ENCODE measurements at places on chromosomes 5 and 9. TPM values are rescaled to one million over a fixed set of nuclear protein-coding genes. Genes with fewer than 3 reads are reported as not detected.

GRCh38 chr5:140266471-140267200 lies 36.3 kb downstream of the PFDN1 start:
- DNase-seq = no peak

DNA sequence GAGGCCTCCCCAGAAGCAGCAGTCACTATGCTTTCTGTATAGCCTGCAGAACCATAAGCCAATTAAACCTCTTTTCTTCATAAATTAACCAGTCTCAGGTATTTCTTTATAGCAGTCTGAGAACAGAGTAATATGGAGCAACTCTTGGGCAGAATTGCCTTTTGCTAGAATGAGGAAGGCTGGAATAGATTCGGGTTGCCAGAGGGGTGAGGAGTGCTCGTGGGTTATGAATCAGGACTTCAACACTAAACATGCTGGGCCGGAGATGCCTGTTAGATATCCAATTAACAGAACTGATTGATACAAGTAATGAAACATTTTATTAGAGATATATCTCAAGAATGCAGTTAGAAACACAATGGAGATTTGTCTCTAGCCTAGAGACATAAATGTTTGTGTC lies 140.9 kb upstream of the MAP3K1 start:
- DNase-seq = no peak

- no peak for DNase-seq
Observed at GRCh38 chr5:131976414-131977211, 31.1 kb upstream of the MEIKIN start.

GRCh38 chr9:86176468-86176867 lies 77.1 kb upstream of the GOLM1 start:
- DNase-seq = peak; percentile 15

- no peak for DNase-seq
Observed at GRCh38 chr5:56126487-56127179, 106.5 kb downstream of the ANKRD55 start.

DNA sequence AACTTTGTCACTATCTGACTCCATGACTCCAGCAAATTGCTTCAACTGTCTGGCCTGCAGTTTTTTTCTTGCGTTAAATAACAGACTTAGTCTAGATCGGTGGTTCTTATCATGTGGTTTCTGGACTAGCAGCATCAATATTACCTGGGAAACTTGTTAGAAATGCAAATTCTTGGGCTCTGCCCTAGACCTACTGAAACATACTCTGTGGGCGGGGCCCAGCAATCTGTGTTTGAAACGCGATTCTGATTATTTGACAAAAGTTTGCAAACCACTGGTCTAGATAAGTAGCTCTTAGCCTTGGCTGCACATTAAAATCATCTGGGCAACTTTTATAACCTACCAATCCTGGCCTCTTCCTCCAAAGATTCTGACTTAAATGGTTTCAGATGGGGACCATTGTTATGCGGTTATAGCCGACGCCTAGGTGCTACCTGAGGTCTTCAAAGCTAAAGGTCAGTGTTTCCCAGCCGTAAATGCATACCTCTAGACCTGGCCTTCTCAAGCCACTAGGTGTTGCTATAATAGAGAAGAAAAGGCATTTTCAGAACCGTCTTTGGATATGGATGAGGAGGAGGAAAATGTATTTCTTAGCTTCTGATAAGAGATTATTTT lies 74.0 kb downstream of the C9orf85 start:
- DNase-seq = no peak

GRCh38 chr5:103356350-103357091 lies 98.0 kb downstream of the MACIR start:
- DNase-seq = no peak

DNA sequence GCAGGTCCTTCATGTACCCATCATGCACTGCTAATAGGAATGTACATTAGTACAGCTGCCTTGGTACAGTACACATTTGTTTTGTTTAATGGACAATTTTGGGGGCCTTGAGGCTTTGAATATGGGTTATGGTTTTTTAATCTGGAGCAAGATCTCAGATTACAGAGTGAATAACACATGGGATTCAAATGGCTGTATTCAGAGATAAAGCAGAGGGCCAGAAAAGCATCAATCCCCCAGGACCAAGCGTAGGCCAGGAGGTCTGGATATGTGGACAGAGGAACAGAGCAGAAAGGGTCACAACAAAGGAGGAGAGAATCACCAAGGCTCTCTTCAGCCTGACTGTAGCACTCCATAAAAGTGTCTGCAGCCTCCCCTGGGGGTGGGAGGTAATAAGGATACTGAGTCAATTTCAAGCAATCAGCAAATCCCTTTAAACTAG lies 47.7 kb upstream of the STK32A start:
- no peak for DNase-seq

DNA sequence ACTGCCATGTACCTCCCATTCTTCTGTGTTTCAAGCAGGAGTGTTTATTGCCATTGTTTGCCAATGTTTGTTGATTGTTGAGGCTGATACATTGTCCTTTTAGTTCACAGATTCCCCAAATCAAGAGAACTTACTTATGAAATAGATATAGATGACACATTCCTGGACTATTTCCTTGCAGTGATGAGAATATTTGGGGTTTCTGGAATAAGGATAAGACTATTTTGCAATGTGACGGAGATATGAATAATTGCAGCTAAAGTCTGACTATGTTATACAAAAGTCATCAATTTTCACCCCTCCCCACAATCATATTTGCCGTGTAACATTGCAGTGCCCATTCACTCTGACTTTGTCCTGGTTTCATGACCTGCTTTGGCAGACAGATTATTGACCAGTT lies 460.8 kb downstream of the CDH10 start:
- no peak for DNase-seq

- DNase-seq = peak; percentile 96
Observed at GRCh38 chr9:21616082-21616778, 134.1 kb upstream of the IFNE start.

GRCh38 chr5:73424556-73424977 lies 24.0 kb downstream of the FOXD1 start:
- DNase-seq = no peak

DNA sequence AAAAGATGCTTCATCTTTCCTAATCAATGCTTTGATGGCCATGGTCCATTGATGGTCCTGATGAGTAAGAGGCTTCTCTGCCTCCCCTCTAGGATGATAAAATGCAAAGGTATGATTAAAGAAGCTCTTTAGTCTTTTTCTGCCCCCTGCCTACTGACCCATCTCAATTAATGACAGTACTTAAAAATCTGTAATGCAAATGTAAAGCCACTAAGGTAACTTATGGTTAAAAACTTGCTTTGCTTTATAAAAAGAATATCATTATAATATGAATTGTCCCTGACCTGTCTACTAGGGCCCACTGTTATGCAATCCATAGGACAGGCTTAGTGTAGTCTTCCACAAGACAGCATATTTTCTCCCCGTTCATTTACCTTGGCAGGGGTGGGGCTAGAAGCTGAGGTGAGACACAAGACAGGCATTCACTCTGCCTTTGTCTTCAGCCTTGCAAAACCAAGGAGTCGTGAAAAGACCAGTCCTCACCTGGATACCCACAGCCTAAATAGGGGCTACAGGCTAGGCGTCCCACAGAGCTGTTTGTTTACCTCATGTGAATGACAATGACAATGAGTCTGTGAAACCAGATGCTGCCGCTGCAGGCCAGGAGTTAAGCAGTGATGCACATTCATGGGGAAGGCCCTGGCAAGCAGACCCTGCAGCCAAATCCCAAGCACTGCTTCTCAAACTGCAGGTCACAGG lies 60.4 kb downstream of the BNC2 start:
- no peak for DNase-seq

GRCh38 chr5:100249884-100250269 lies 285.3 kb upstream of the FAM174A start:
- no peak for DNase-seq

Gene BNIP1
- polyA plus RNA-seq = 16.7 TPM

Gene RETREG1
- 1.7 TPM for polyA plus RNA-seq

Gene PTGES
- 58.8 TPM for polyA plus RNA-seq

Gene PCDH12
- polyA plus RNA-seq = not detected

Gene PCAT7
- polyA plus RNA-seq = 2.0 TPM

Gene NUTM2F
- polyA plus RNA-seq = not detected

Gene MARCHF3
- 0.39 TPM for polyA plus RNA-seq

Gene PGGT1B
- 17.0 TPM for polyA plus RNA-seq

Measured in A549 (cell line).